ENCODE measurements at places on chromosomes 13 and 19. TPM values are rescaled to one million over a fixed set of nuclear protein-coding genes. Genes with fewer than 3 reads are reported as not detected.

Gene HIPK4
- total RNA-seq: 0.39 TPM

Gene P2RY11
- 3.4 TPM for total RNA-seq

Gene PTPRH
- 0.22 TPM for total RNA-seq

Gene SLC15A1
- total RNA-seq: not detected

Gene SIGLECL1
- total RNA-seq: not detected

Gene NPAS1
- 0.11 TPM for total RNA-seq

Gene ZNF536
- not detected for total RNA-seq

Gene CUL4A
- 108 TPM for total RNA-seq

Gene CALR3
- not detected for total RNA-seq

Gene RUBCNL
- total RNA-seq: not detected
